Stimulated activated CD4-positive, alpha-beta T cell treated with anti-CD3 and anti-CD28 coated beads, Interleukin-2, amount 100 ng/mL, for 4 hours (primary cell): ENCODE measurements at places on chromosomes 6 and 20.

- no peak for DNase-seq
Measured at GRCh38 chr6:15080895-15081294, 165.0 kb upstream of the JARID2 start.

DNA sequence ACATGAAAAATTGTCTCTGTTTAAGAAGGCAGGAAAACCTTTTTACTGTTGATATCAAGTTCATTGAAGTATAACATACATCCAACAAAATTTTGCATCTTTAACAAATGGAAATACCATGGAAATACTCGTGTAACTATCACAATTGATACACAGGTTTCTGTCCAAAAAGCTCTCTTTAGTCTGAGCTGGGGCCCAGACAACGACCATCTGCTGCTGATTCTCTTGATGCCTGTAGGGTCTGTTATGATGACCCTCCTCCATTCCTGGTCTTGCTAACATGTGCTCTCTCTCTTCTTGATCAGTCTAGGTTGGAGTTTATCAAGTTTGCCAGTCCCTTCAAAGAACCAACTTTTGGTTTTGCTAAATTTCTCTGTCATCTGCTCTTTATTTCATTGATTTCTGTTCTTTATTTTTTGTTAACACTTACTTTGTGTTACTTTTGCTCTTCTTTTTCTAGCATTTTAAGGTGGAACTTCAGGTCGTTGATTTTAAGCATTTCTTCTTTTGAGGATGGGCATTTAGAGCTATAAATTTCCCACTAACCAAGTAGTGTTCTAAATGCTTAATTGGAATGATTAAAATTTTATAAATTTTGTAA lies 116.8 kb downstream of the PSMB1 start:
- DNase-seq = no peak

DNA sequence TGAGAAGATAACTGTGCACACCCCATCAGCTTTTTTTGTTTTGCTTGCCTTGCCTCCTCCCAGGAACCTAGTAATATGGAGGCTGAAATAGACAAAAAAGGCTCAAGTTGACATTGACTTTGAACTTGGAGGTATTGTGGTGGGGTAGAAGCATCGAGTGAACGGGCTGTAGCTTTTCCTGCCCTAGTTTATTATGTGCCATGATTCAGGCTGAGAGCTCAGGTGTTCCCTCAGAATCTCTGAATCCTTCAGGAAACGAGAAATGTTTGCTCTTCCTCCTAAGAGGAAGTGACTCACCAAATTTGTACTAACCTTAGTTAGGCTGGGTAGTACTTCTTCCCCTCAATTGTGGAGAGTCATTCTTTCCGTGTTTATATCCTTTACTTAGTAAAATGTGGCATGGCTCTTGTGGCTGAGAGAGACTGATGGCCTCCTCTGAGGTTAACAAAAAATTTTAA lies 98.8 kb downstream of the SASH1 start:
- no peak for DNase-seq

DNA sequence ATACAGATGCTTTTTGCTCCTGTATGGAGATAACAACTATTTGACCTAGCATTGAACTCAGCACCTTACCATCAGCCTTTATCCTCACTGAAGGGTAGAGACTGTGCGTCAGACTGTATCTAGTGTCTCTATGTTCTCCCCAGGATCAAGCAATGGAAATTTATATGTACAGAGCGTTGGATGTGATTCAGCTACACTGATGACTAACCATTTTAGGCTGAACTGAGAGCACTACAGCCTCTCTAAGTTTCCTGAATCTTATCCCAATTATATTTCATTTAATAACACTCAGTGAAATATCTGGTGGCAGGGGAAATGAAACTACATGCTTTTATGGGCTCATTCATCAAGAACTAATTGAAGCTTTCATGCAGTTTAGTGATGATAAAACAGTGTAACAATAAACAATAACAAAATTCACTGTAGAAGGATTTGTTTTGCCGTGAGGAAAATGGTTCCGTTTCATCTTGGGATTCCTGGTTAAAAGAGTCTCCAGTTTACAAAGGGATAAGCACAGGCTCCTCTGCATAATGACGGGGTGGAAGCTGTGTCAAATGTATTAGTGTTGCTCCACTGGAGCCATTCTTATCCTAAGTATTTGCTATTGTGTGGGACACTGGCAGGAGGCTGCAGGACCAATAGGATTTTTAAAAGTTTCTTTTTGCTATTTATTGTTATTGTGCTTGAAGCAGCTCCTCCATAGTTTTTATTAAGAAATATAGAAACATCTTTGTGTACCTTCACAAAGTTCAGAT lies 567.6 kb upstream of the MMS22L start:
- DNase-seq = no peak

DNA sequence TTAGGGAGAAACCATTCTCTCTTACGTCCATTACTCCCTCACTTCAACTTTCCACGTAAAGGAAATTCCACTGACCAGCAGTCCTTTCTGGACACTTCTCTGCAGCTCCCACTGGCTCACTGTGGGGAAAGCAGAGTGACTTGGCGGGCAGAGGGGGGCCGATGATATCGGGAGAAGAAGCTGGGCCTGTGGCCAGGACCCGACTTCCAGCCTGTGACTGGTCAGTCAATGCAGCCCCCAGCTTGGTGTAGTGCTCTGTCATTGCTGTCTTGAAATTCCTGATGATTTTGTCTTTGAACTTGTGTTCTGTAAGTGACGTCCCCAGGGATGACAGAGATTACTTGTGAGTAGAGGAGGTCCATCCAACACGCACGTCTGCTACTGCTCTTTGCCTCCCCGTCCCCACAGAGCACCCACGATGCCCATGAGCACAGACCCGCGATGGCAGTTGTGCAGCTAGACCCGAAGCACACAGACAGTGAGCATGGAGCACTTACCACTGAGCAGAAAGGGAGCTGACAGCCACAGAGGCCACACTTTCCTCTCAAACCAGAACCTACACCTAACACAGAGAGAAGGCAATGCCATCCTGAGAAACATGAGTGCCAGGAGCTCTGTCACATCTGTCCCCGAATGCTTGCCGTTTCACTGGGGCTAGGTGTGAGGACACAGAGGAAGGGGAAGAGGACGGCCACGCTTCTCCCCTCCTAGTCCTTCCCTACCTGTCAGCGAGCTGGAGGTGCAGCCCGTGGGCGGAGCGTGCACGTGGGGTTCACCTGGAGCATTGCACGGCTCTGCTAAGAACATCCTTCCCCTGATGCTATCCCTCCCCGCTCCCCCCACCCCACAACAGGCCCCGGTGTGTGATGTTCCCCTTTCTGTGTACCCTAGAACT lies 25.7 kb downstream of the DACT2 start:
- DNase-seq = no peak

- DNase-seq = no peak
Measured at GRCh38 chr20:57396984-57397692, 5.9 kb downstream of the RBM38 start.

DNA sequence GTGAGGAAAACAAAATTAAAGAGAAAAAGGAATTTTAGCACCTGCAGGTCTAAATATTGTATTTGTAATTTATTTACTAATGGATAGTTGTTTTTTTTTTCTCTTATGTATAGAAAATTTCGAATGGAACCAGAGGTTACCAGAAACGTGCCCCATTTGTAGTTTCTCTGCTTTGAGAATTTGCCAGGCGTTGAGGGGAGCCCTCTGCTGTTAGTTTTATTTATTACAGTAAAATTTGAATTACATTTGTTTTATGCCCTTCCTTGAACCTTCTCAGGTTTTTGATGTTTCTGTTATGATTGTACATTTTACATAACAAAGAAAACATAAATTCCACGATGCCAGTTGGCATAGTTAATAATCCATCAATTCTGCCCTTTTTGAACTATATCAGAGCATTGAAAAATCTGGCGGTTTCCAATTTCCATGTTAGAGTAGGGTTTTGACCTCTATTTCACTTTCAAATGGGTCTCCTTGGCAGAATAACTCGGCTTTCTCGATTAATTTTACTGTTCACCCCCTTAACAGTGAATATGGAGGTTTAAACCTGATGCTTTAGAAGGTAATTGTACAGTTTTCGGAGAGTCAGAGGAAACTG lies 35.1 kb upstream of the RFPL4B start:
- no peak for DNase-seq

- no peak for DNase-seq
Measured at GRCh38 chr6:127515234-127515793, 3.8 kb downstream of the MTCL3 start.

DNA sequence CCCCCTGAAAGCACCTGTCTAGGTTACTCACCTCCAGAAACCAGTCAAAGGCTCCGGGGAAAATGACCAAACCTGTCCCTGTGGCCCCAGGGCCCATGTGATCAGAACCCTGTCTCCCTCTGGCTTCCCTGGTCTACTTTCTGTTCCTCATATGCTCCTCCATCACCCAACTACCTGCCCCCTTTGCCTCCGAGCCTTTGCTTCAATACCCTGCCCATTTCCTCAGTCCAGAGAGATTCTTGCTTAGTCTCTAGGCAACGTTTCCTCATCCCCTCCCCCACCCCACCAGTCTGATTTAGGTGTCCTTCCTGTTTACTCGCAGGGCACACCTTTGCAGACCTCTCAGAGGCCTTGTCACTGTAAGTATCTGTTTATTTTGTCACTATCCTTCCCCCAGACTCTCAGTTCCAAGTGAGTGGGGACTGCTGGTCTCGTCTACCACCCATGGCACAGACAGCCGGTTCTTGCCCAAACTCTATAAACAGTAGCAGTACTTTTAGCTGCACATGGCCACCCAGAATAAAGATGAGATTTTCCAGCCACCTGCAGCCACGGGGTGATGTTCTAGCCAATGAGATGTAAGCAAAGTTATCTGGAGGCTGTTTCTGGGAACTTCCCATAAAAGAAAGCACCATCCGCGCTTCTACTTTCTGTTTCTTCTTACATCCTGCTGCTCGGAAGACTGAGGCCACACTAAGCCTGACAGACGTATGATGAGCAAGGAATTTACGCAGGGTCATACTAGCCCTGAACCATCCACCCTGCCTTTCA lies 13.3 kb downstream of the ELOVL5 start:
- peak; percentile 57 for DNase-seq

- DNase-seq = peak; percentile 84
Measured at GRCh38 chr6:37207903-37208456, 38.0 kb downstream of the PIM1 start.

GRCh38 chr6:161481786-161482516 lies 208.1 kb upstream of the AGPAT4 start:
- DNase-seq = no peak

- DNase-seq = no peak
Measured at GRCh38 chr6:90028995-90029635, 134.8 kb downstream of the GJA10 start.

DNA sequence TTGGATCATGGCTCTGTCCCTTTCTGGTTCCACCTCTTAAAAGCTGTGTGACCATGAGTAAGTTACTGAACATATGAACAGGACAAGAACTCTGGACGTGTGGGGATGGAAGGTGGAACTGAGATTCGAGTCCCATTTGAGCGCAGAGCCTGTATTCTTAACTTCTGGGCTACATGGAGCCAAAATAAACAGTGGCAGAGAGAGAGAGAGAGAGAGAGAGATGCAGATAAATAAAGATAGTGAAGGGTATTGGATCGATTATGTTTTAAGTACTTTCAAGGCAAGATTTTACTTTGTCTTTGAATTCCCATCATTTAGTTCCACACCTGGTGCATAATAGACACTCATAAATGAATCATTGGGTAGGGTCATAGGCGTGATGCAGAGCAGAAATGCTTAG lies 39.7 kb downstream of the SLC35D3 start:
- DNase-seq = no peak

DNA sequence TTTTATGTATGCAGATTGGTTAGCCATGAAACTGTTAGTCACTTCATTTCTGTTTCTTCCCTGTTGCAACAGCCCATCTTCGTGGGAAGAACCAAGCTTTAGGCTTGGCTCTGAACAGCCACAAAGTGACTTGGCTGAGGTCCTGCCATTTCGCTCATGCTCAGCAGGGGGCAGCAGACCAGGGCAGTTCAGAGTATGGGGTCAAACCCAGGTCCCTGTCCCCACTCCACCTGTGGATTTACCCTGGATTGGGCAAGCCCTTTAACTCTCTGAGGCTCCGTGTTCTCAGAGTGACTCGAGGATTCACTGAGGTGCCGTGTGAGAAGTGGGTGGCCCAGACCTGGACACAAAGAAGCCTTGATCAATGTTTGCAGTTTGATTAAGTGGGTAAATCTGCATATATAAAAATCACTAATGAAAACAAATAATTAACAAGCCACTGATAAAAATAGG lies 19.8 kb upstream of the MAP1LC3A start:
- DNase-seq = peak; percentile 32

GRCh38 chr6:42394151-42394550 lies 57.6 kb downstream of the TRERF1 start:
- no peak for DNase-seq

DNA sequence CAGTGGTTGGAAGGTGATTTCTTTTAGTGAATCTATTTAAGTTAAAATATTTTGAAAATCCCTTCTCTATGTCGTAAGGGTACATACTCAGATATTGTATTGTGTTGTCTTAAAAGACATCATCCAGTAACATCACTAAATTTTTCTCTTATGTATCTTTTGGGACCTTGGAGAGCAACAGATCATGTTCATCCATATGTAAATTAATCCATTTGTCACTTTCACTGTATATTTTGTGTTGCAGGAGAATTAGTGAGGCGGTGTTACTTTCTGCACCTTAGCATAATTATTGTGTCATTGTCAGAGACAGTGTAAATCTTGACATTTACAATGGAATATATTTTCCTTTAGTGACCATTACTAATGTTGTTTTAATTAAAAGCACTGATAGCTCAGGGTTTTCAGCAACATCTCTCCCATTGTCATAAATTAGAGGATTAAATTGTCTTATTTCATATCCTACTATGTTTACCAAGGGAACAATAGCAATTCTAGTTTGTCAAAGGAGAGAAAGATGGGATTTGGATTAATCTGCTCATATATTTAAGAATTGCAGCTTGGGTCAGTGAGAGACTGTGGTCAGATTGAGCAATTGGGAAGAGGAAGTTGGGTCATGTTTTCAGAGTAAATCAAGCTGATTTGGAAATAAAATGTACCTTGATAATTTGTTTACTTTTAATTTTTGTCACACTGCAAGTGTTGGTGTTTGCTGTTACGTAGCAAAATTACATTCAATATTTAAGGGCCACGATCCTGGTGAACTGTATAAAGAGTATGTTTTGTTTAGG lies 22.7 kb downstream of the DOK5 start:
- DNase-seq = no peak

GRCh38 chr6:70241991-70242420 lies 60.9 kb downstream of the COL9A1 start:
- no peak for DNase-seq

GRCh38 chr6:160028487-160029275 lies 59.8 kb downstream of the IGF2R start:
- no peak for DNase-seq

- DNase-seq = no peak
Measured at GRCh38 chr6:50062051-50062450, 12.3 kb upstream of the DEFB112 start.

DNA sequence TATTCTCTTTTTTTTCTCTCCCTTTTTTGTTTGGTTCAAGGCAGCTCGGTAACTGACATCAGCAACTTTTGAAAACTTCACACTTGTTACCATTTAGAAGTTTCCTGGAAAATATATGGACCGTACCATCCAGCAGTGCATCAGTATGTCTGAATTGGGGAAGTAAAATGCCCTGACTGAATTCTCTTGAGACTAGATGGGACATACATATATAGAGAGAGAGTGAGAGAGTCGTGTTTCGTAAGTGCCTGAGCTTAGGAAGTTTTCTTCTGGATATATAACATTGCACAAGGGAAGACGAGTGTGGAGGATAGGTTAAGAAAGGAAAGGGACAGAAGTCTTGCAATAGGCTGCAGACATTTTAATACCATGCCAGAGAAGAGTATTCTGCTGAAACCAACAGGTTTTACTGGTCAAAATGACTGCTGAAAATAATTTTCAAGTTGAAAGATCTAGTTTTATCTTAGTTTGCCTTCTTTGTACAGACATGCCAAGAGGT lies 10.6 kb downstream of the HEY2 start:
- DNase-seq = no peak
